Stimulated activated CD4-positive, alpha-beta T cell treated with anti-CD3 and anti-CD28 coated beads, Interleukin-1b, Interleukin-23, amount 100 ng/mL, for 1 hour (primary cell): ENCODE measurements at places on chromosomes 5 and 9.

DNA sequence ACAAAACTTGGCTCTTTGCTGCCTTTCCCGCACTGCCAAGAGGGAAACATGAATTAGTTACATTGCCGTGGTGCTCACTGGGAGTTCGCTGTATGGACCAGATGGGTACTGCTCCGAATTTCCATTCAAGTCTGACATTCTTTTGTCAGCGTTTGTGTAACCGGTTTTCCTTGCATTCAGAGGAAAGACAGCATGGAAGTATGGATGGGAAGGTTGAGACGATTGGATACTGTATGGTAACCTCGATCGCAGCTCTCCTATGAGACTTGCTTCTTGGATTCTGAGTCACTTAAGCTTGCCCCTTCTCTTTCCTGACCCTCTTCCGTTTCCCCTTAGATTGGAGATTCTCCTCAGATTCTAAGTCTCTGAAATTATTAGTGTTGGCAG is 625 bp upstream of the UBLCP1 start:
- no peak for DNase-seq

DNA sequence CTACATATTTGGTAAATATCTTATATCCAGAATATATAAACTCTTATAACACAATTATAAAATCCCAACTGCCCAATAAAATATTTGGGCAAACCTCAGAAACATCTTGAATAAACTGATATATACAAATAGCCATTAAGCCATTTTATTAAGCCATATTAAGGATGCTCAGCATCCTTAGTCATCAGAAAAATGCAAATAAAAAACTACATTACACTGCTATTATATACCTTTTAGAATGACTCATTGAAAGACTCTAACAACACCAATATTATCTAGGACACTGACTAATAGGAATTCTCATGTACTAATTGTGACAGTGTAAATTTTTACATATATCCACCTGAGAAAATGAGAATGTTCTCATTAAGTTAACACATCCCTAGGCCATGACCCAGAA is 77.8 kb downstream of the CDH10 start:
- no peak for DNase-seq

- no peak for DNase-seq
These were observed 70.6 kb downstream of the HMCN2 start for GRCh38 chr9:130336027-130336610.

DNA sequence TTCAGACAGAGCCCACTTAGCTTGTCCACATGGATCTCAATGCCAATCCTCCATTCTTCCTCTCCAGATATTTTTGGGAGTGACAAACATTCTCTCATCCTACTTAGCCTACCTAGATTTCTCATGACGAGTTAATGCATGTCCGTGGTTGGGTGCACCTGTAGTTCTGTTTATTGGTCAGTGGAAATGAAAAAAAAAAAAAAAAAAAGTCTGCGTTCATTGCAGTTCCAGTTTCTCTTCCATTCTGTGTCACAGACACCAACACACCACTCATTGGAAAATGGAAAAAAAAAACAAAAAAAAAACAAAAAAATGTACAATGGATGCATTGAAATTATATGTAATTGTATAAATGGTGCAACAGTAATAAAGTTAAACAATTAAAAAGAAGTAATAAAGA is 59.0 kb downstream of the BASP1 start:
- DNase-seq = no peak

GRCh38 chr5:150565868-150566267 is 57.9 kb downstream of the NDST1 start:
- no peak for DNase-seq

DNA sequence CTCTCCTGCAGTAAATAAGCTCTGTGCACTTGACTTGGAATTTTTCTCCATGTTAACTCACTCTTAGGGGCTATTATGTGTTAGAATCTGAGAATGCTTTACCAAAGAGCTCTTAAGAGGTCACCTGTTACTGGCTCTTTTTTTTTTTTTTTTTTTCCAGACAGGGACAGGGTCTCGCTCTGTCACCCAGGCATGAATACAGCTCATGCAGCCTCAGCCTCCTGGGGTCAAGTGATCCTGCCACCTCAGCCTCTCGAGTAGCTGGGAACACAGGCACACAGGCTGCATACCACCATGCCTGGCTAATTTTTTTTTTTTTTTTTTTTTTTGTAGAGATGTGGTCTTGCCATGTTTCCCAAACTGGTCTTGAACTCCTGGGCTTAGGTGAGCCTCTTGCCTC is 22.1 kb downstream of the HMGXB3 start:
- DNase-seq = no peak

DNA sequence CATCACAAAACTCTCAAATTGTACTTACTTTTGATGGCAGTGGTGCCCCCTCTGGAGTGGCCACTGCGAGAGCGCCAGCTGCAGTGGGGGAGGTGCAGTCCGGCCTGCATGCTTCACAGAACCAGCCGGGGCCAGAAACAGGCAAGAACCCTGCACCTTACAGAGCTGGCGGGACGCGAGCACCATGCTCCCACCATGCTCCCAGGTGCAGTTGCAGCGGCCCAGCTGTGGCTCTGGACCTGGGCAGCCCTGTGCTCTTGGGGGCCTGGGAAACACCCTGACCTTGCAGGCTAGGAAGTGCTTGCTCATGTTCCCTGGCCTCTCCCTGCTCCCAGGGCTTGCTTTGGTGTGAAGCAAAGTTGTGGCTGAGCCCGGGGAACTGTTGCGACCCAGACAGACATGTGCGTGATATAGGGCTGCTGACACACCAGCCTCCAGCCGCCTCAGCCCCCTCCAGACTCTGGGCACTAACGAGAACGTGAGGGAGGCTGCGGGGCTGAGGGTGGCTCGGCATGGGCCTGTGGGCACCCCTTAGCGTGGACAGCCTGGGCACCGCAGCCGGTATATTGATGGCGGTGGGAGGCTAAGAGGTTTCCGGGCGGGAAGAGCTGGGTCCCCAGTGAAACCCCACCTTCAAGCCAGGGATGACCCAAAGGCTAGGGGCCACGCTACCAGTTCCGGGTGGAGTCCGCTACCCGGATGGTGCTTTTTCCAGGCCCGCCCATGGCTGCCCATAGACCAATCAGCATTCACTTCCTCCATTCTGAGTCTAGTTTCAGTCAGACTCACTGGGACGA is 1809.9 kb upstream of the ACO1 start:
- no peak for DNase-seq

GRCh38 chr5:90940227-90940995 is 381.8 kb downstream of the ADGRV1 start:
- DNase-seq = no peak

GRCh38 chr9:76690246-76690972 is 73.8 kb upstream of the PCA3 start:
- DNase-seq = no peak
